ENCODE measurements at places on chromosomes 2 and 18.

DNA sequence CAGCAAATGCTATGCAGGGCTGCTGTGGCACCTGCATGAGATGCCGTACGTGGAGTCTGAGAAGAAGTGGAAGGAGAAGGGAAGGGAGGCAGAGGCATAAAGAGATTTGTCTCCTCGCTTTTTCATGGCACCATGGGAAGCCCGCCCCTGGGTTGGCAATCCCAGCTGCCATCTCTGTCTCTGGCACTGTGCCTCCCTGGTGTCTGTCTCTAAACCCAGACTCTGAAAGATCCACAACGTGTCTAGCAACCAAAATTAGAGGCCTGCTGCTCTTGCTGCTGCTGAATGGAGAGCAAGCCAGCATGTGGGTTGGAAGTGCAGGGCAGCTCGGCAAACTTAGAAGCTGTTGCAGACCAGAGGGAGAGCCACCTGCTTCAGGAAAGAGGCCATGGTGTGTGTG lies 53.1 kb downstream of the INO80C start:
- DNase-seq, result no peak

GRCh38 chr2:233449081-233449901 lies 95.0 kb downstream of the DGKD start:
- no peak for DNase-seq

GRCh38 chr2:6410313-6410712 lies 455.4 kb downstream of the CMPK2 start:
- no peak for DNase-seq

GRCh38 chr2:119059287-119059686 lies 99.3 kb downstream of the C1QL2 start:
- DNase-seq, result no peak

- no peak for DNase-seq
These were observed 176.8 kb upstream of the CELF4 start for GRCh38 chr18:37742436-37742835.

DNA sequence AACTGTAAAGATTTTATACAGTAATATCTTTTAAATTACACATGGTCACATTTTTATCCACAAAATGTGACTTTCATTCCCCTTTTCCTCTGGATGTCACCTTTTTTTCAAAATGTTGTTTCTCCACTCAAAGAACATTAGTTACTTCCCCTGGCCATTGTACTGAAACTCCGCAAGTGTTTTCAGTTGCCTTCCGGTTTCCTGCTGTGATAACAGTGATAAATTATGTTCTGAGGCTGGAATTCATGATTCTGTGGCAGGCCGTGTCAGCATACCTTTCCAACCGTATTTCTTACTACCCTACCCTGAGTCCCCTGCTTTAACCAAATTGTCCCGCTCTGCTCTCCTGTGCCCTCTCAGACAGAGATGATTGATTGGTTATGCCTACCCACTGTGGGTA lies 53.5 kb downstream of the MGAT5 start:
- no peak for DNase-seq

- no peak for DNase-seq
These were observed 21.4 kb upstream of the PTPRM start for GRCh38 chr18:7545734-7546133.

GRCh38 chr2:124923097-124923496 lies 898.0 kb downstream of the CNTNAP5 start:
- DNase-seq, result no peak

- DNase-seq, result no peak
These were observed 30.8 kb downstream of the AFG3L2 start for GRCh38 chr18:12346240-12346565.

DNA sequence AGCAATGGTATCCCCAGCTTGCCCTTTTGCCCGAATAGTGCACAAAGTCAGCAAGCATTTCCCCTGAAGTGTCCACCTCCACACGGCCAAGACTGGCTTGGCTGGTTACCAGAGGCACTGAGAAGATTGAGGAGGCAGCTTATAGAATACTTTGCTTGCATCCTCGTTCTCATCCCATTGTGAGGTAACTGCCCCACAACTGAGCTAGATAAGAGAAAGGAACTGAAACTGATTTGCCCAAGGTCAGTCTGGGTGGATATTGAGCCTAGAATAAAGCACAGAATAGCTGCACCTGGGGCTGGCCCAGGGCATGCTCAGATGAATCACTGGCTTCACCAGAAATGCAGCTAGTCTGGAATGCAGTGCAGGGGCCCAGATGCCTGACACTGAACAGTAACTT lies 32.7 kb upstream of the MAP4K3 start:
- DNase-seq, result no peak

DNA sequence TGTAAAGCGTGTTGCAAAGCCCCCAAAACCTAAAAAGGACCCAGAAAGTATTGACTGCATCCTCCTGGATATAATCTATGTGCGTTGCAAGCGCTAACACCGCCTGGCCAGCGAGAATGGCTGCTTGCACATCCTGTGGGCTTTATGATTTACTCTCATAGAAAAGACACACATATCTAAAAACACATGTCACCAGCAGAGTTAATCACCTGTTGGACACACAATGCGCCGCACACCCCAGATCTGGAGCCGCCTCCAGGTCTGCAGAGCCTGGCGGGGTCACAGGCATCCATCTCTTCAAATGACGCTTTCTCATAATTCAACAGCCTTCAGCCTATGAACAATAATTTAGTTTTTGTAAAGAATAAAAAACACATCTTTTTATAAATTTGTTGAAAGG lies 186.5 kb downstream of the RTP5 start:
- no peak for DNase-seq

- DNase-seq, result no peak
These were observed 133.8 kb upstream of the ARHGAP28 start for GRCh38 chr18:6595666-6596065.

GRCh38 chr18:46554406-46555080 lies 102.5 kb downstream of the LOXHD1 start:
- no peak for DNase-seq

GRCh38 chr2:125526093-125526492 lies 1129.9 kb upstream of the GYPC start:
- DNase-seq, result no peak

DNA sequence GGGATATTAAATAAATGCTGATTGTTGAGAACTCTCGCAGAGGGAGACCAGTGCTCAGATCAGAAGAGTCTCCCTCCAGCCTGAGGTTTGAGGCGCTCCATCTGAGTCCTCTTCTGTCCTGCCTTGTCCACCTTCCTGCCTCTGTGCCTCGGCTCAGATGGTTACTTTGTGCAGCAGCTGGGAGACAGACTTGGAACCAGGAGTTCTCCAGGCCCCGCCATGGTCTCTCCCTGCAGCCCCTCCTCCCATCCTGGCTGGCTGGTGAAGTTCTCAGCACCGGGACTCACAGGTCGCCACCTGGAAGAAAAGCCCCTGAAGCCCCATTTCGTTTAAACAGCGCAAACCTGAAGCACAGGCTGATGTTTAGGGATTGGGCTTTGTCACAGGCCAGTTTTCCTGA lies 60.6 kb downstream of the DDX1 start:
- DNase-seq, result no peak
